ENCODE measurements at places on chromosomes 11 and 22.

- no peak overlapping the region for H3K27ac ChIP-seq
- no peaks in the 10 kb centered on the region for H3K27me3 ChIP-seq
- no peak overlapping the region for H3K4me3 ChIP-seq
- H3K36me3 ChIP-seq: peaks cover 36% of the 10 kb centered on the region
Observed at GRCh38 chr11:122779047-122779629, 59.2 kb upstream of the CRTAM start.

DNA sequence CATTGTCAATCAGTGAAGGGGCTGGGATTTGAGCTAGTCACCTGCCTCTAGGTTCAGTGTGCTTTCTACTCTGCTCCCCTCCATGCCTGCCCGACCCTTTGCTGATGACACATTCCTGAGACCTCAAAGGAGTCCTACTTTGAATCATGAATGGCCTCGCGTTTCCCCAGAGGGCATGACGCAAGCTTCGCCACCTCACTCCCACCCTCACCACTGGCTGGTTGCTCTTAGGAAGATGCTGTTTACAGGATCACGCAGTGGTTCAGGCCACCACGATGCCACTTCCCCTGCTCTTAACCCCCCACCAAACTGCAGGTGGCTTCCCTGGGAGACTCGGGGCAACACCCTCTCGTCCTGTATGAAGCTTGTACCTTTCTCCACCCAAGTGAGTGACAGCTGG, 62.9 kb upstream of the B3GAT1 start:
- H3K27ac ChIP-seq: no peak overlapping the region
- DNase-seq: no peak
- H3K27me3 ChIP-seq: peaks cover 7% of the 10 kb centered on the region
- H3K4me1 ChIP-seq: no peaks in the 10 kb centered on the region

GRCh38 chr11:127028648-127029047, 28.1 kb upstream of the KIRREL3 start:
- no peaks in the 10 kb centered on the region for H3K4me1 ChIP-seq
- no peaks in the 10 kb centered on the region for H3K36me3 ChIP-seq
- DNase-seq: no peak
- peaks cover 4% of the 10 kb centered on the region for H3K27me3 ChIP-seq
- no peak overlapping the region for H3K27ac ChIP-seq

- H3K27ac ChIP-seq: no peak overlapping the region
- H3K36me3 ChIP-seq: peaks cover 19% of the 10 kb centered on the region
- no peak for DNase-seq
Observed at GRCh38 chr11:33761471-33761870, 12.8 kb downstream of the FBXO3 start.

DNA sequence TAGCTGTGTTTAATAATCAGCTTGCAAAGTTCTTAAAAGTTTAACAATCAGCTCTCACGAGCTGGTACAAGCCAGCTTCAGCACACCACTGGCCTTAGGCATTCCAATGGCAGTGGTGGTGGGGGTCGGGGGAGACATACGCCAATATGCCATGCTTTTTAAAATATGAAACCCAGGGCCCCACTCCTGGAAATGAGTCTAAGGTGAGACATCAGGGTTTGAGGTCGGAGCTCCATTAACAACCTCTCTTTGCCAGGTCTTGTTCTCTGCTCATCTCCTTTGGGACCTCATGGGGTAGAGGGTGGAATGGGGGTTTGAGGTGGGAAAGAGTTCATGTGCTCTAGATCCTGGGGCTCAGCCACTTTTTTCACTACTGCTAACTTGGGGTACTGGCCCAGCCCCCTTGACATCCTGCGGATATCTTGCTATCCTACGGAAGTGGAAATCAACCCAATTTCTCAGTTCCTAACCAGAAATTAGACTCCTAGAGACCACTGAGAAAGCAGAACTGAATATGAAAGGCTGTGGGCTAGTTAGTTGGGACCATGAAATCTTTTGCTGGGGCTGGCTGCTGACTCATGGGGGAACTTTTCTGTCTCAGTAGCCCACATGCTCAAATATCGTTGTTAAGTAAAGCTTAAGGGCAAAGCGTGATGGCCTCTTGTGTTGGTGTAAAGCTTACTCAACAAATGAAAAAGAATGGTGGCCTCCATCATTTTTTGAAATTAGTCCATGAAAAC, 90.1 kb downstream of the PDHX start:
- peaks cover 5% of the 10 kb centered on the region for H3K4me1 ChIP-seq
- no peaks in the 10 kb centered on the region for H3K27me3 ChIP-seq
- H3K36me3 ChIP-seq: no peaks in the 10 kb centered on the region
- no peak for DNase-seq
- H3K27ac ChIP-seq: no peak overlapping the region
- no peak overlapping the region for H3K4me3 ChIP-seq

All from mesenchymal stem cell (in vitro differentiated cells and primary cell).